ENCODE measurements at places on chromosomes 11 and 22.

DNA sequence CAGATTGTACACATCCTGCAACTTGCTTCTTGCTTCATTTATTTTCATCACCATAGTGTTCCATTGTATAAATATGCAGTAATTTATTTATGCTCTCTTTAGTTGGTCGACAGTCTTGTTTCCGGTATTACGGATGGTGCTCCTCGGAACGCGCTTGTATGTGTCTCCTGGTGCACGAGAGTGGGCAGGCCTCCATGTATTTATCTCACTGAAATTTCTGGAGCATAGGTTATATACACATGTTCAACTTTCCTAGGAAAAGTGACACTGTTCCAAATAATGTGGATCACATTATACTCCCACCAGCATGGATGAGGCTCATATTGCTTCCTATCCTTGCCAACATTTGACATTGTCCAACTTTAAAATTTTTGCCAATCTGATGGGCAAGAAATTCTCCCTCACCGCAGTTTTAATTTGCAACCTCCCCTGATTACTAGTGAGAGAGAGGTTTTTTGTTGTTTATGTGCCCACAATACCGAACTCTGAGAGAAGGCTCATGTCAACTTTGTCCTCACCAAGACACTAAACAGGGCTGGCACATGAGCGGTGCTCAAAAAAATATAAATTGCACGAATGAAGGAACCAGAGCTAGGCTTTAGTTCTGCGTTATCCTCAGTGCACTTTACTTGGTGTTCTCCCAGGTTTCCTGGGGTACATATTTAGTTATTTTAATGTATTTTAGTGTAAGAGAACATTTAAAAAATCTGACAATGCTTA lies 3.8 kb downstream of the CSNK2A3 start:
- no peak for DNase-seq

- DNase-seq, result no peak
Measured at GRCh38 chr22:50660306-50660705, 12.3 kb upstream of the SHANK3 start.

- DNase-seq, result no peak
Measured at GRCh38 chr11:114326151-114326550, 30.0 kb downstream of the NNMT start.

DNA sequence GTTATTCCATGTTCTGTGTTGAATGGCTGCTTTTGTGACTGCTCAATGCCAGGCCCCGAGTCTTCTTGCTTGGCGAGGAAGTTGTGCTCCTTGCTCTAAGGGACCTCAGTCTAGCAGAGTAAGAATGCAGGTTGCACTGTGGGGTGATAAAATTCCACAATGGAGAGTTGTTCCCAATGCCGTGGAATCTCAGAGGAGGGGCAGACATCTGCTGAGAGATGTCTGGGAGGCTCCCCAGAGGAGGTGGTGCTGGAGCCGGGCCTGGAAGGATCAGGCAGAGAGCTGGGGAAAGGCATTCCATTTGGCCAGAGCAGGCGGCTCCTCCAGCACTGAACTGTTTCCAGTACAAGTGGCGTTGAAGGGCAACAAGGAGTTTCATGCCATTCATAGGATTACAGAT lies 55.2 kb downstream of the ST3GAL4 start:
- DNase-seq, result no peak

DNA sequence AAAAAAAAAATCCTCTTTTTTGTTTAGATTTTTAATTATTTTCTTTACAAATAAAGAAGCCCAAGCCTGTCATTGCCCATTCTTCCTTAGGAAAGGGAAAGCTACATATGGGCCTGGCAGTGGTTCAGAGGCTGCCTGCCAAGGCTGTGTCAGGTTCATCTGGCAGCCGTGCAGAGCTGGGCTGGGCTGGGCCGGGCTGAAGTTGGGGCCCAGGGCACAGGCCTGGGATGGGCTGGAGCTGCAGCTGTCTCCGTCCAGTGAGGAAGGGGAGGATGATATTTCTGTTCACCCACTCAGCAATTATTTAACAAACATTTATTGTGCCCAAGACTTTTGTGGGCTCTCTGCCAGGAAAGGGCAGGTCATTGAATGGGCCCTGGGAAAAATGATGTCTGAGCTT lies 4.6 kb downstream of the PRR5L start:
- DNase-seq, result no peak

- DNase-seq, result no peak
Measured at GRCh38 chr11:104581246-104581980, 316.8 kb downstream of the CASP12 start.

DNA sequence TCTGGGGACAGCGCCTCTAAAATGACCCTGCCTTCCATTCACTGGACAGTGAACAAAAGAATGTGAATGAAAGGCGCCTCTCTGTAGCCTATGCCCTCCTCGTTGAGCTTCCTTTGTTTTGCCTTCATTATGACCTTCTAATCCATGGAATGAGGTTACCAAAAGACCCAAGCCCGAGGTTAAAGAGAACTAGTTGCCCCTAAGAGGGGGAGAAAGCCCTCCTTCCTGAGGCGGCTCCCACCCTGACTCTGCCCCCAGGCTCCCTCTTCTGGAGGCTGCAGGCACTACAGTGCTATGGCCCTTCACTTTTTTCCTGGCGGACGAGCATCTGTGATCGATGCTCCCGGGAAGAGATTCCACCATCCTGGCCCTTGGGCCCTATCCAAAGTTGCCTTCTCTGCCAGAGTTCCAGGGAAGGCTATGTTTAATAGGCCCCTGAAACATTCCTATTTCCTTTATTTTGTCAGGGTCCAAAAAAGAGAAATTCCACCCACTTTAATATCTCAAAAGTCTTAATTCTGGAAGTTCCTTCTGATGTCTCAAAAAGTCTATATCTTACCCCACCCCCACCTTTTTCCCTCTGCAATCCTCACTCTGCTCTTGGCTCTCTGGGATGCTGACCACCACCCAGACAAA lies 147.3 kb downstream of the FEZ1 start:
- DNase-seq, result peak; percentile 62

DNA sequence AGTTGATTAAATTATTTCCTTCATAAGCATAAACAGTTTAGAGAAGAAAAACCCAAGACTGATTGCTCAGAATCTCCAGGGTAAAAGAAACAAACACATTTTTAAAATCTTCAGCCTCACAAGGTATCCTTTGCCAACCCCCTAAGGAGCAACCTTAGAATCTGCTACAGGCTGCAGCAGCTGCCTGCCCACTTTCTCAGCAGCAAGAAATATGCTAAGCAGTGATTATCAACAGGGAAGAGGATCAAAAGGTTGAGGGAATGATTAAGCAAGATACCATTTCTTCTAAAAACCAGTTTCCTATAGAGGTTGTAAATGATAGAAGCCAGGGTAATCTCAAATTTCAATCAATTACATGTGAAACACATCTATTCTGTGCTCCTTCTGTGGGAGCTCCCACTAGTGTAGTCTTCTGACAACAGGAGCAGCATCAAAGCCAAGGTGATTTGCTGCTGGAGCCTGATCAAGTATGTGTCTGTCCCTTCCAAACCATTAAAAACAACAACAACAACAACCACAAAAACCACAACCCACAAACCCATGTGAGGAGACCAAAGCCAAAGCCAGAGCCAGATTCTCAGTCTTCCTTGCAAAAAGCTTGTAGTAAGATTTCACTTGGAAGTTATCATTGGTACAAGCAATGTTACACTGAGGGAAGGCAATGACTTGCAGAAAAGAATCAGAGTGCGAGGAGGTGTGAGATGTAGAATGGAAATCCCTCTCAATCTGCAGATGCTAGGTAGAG lies 761.2 kb downstream of the DLG2 start:
- no peak for DNase-seq
